ENCODE measurements at places on chromosomes 16 and 17.

DNA sequence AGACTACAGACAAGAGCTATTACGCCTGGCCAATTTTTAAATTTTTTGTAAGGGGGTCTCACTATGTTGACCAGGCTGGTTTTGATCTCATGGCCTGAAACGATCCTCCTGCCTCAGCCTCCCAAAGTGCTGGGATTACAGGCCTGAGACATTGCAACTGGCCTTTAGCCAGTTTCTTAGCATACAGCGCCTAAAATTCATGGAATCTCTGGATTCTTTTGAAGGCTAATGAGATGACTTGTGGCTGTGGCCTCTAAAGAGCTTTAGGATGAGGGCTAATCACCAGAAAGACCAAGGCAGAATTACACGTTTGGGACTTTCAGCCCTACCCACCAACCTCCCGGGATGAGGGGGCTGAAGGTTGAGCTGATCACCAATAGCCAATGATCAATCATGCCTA lies 34.6 kb downstream of the AKAP10 start:
- DNase-seq = no peak

DNA sequence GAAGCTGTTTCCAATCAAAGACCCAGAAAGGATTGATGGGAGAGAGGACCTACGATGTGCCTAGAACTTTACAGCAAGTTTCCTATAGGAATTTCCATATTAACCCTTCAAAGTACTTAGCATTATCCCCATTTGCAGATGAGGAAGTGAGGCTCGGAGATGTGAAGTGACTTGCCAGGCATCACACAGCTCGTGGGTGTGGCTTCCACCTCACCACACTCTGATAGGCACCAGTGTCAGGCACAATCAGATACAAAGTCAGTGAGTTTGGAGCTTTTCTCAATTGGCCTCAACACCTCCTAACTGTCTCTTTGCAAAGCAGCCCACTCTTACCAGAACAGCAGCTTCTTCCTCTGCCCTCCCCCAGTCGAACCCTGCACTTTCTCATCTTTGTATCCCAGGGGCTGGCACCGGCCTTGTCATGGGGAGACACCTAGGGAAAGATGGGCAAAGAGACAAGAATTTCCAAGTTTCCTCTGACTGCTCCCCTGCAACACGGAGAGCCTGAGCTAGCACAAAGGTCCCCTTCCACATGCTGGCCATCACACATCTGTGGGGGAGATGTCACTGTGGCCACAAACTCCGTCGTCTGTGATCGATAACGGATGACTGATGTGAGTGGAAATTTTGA lies 37.4 kb upstream of the CCL1 start:
- no peak for DNase-seq

- no peak for DNase-seq
These were observed 28.6 kb downstream of the TPSG1 start for GRCh38 chr16:1196494-1196893.

GRCh38 chr17:78075545-78075944 lies 53.0 kb downstream of the TMC6 start:
- DNase-seq = no peak

GRCh38 chr16:27471661-27472060 lies 69.7 kb downstream of the IL21R start:
- DNase-seq = no peak

DNA sequence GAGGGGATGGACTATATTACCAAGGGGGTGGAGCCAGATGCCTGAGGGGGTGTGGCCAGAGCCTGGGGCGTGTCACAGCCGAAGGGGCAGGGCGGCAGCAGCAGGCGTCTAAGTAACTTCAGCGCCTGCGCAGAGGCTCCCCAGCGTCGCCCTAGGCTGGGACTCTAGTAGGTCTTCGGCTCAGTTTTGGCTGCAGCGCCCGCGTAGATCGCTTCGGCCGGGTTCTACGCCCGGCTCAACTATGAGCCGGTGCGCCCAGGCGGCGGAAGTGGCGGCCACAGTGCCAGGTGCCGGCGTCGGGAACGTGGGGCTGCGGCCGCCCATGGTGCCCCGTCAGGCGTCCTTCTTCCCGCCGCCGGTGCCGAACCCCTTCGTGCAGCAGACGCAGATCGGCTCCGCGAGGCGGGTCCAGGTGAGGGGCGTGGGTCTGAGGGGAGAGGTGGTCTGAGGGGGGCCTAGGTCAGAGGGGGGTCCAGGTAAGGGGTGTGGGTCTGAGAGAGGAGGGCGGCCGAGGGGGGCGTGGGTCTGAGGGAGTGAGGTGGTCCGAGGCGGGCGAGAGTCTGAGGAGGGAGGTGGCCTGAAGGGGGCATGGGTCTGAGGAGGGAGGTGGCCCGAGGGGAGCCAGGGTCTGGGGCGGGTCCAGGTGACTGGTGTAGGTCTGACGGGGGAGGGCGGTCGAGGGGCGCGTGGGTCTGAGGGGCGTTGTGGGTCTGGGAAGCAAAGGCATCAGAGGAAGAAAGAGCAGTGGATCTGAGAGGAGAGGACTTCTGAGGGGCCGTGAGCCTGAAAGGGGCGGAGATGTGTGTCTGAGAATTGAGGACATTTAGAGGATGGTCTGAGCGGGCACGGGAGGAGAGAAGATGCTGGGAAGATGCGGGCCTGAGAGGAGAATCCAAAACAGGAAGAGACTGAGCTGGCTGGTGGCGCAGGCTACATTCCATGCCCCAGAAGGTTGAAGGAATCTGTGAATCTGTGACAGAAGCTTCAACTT lies at the start of gene LPCAT2:
LPCAT2 (plus strand) TSS at position 132 of the 991 bp plus-strand sequence; CDS start at position 242, 110 bp downstream.
- DNase-seq = peak; percentile 65

DNA sequence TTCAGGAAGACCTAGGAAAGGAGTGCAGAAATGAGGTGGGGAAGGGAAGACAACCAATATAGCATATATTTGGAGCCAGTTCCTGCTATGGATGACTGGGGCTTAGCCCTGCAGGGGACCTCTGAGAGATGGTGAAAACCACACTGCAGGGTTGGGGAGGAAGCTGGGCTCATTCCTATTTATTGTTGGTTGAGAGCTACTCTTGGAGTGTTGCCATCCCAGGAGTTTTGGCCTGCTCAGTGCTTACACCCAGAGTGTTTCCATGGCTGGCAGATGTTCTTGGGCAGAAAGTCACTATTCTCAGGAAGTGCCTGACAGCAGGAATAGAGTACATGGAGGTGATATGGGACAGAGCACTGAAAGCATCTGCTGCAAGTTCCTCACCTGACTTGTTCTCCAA lies 145.8 kb downstream of the SPACA3 start:
- no peak for DNase-seq

- DNase-seq = no peak
These were observed 67.9 kb downstream of the HIC1 start for GRCh38 chr17:2122641-2123302.

DNA sequence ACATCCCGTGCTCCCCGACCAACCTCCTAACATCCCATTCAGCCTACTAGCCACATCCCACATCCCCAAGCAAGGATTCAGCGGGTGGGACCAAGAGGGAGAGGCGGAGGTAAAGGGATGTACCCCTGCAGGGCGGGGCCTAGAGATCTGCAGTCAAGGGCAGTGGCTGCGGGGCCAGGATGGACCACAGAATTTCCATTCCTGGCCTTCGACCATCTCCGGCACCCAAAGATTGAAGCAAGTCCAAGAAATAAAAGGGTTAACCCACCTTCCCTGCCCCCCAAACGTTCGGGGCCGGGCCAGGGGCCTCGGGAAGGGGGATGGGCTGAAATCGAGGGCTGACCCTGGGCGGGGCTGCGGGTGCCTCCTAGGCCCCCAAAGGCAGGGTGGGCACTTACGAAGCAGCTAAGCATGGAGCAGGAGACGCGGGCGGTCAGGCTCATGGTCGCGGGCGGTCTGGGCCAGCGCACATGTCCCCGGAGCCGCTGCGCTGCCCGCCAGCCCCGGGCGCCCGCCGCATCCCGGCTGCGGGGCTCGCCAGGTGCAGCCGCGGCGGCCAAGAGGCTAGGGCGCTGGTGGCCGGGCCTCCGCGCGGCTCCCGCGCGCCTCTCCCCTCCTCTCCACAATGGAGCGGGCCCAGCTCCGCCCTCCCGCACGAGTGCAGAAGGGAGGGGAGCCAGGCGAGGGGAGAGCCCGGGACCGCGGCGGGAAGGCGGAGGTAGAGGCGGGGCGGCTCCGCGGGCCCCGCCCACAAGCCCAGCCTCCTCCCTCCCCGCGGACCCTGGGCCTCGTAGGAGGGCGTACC lies at the start of gene MTMR4:
MTMR4 (minus strand) TSS at position 674 of the 805 bp plus-strand sequence; CDS start at position 443, 231 bp downstream.
- DNase-seq = peak; percentile 78
